ENCODE measurements at places on chromosomes 7 and 10.

DNA sequence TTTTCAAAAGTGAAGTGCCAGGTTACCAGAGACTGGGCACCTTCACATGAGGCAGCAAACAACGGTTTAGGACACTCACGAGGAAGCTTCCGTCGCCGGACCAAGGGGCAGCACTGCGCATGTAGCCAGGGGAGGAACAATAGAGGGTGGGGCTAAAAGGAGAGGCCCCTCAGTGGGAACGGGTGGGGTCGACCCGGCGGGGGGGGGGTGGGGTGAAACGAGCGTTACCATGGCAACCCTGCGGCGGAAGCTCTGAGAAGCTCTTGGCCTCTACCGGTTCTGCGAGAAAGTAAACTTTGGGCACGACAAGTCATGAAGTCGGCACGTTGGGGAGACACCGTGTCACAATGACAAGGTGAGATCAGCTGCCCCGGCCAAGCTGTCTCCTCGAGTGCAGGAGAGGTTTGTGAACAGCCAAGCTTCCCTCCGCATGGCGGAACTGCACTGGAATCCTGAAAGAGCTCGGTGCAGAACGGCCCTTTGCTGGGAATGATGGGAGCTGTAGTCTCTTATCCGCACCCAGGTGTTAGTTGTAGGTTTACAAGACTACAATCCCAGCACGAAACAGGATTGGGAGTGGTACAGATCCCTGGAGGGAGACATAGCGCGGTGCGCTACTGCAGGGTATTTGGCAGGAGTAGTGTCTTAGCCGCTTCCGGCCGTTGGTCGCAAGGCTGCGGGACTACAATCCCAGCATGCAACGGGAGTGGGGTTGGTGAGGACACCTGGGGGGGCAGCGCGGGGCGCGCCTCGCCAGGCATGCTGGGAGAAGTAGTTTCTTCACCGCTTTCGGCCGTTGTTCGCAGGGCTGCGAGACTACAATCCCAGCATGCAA, 72.8 kb upstream of the ZNF722 start:
- DNase-seq = no peak

DNA sequence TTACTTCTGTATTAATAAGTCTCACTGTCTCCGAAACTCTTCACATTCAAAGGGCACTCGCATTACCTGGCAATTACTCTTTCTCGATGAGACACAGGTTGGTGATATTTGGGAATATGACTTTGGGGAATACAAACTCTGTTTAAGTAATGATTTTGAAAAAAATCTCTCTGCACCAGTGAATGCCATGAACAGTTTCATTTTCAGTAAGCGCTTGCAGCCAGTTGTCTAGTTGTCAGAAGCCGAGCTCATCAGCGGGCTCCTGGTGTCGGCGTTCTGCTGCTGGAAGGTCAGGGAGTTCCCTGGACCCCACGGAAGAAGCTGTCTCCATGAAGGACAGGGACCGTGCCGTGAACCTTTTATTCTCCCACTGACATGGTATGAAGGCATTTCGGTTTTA, 57.7 kb downstream of the PTPRE start:
- DNase-seq = no peak

GRCh38 chr7:27462575-27463270, 200.0 kb downstream of the HIBADH start:
- no peak for DNase-seq

DNA sequence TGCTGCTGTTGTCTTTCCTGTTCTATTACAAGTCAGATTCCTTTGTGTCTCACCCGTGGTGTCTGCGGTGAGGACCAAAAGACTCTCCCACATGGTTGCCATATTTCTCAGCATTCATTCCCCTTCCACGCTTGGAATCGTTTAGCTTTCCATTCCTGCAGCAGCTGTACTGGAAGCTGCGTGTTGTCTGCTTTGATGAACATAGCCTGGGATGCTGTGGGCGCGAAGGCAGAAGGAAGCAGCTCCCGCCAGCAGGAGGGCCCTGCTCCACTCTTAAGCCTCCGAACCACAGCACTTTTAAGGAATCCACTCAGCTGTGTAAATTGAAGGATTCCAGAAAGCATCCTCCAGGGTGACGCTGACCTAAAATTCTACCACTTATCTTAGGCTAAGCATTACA, 303.6 kb upstream of the PITRM1 start:
- DNase-seq = peak; percentile 74

GRCh38 chr10:116094356-116094755, 178.7 kb downstream of the GFRA1 start:
- DNase-seq = no peak

DNA sequence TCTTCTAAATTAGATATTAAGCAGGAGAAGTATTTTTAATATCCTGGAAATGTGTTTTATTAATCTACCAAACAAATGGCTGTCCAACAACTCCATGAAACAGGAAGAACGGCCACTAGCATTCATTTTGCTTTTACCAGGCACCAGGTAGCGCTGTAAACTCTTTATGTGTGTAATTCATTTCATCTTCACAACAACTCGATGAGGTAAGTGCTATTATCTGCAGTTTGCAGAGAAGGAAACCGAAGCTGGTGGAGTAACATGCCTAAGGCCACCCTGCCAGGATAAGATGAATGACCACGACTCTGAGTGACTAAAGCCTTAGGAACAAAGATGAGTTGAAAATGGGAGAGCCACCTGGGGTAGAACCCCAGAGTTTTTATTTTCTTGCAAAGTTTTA, 101.2 kb downstream of the KIAA1217 start:
- DNase-seq = no peak

GRCh38 chr7:80411621-80412020, 100.2 kb downstream of the GNAT3 start:
- peak; percentile 23 for DNase-seq

- DNase-seq = no peak
Measured at GRCh38 chr10:71218651-71219050, 6.3 kb downstream of the UNC5B start.

DNA sequence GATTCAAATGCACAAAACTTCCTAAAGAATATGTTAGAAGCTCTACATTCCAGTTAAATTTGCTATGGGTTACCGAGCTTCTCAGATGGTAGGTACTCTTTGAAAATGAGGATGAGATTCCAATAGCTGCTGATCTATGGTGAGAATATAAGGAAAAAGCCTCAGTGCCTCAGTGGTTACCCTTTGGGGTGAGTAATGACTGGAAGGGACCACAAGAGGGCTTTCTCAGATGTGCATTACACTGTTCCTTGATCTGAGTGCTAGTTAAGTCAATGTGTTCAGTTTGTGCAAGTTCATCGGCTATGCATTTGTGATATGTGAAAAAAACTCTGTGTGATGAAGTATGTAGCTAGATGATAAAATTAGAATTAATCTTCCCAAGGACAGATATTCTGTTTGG, 3.5 kb downstream of the NRCAM start:
- no peak for DNase-seq

- DNase-seq = no peak
Measured at GRCh38 chr10:63256009-63256773, 123.1 kb downstream of the NRBF2 start.

DNA sequence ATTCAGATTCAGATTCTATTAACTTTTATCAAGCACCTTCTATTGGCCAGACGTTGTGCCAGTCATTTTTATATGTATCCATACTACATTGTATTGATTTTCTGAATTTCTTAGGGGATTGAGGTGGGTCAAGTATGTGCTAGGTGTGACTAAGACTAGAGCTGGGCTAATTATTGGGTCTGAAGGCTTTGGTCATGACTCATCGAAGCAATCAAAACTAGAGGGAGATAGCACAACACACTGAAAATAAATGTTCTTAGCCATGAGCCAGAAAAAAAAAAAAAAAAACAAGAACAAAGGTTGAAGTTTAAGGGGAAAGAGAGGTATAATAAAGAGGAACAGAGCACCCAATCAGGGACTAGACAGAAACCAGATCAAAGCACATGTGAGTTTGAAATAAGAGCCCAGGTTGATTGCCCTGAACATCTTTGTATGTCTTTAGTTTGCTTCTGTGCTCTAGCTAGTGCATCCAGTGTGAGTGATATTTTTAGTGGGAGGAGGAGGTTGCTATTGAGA, 171.6 kb upstream of the FOXP2 start:
- DNase-seq = no peak

DNA sequence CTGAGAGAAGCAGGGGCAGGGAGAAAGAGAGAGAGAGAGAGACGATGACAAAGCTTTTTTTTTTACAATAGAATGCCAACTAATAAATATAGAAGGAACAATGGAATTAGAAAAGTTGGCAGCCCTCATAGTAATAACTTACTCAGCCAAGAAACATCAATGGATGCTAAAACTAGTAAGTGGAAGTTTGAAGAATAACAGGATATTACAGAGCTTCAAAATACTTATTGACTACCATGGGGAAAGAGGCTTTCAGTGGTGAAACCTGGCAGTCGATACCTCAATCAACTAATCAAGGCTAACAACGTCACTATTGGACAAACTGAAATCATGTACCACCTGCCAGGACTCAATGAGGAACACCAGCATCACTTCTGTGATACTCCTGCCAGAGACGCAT, 100.5 kb upstream of the LRRC4 start:
- no peak for DNase-seq

DNA sequence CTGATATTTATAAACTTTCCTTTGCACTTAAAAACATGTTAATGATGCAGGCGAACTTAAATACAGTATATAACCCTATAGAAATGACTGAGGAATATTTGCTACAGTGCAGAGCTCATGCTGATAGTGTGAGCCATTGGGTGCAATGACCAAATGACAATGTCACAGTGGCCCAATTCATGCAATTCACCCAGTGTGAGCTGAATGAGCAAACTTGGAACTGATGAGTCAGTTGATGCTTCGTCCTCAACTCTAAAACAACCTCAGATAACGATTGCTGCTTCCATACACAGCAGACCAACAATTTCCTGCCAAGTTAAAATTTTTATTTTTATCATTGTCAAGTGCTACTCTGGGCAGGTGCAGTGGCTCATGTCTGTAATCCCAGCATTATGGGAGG, 12.1 kb upstream of the ZC3HAV1L start:
- no peak for DNase-seq

Measured in fibroblast of skin of left quadriceps (primary cell).